Astrocyte of the hippocampus (primary cell): ENCODE measurements at places on chromosomes 5 and 9.

- no peak for DNase-seq
Observed at GRCh38 chr9:86039991-86040860, 59.1 kb downstream of the GOLM1 start.

DNA sequence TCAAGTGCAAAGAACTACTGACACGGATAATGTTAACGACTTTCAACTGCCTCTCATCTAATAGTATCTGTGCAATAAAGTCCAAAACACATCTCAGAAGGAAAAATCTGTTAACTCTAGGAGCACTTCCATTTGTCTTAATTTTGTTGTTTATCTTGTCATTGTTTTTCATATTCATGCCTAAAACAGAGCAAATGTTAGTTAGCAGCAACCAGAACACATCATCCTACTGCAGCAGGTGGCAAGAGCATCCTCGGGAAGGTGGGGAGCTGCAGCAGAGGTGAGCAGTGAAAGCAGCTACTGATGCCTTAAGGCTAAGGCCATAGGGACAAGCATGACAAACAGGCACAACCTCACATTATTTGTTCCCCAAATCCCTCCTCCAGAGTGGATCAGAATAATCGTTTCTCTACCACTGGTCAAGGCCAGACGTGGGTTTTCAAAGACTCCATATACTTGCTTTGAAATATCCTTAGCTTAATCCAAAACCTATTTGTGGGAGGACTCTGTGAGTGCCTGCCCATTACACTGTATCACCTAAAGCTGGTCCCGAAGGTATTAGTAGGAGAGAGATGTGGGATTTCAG lies 1.0 kb downstream of the HMGCS1 start:
- DNase-seq, result no peak

DNA sequence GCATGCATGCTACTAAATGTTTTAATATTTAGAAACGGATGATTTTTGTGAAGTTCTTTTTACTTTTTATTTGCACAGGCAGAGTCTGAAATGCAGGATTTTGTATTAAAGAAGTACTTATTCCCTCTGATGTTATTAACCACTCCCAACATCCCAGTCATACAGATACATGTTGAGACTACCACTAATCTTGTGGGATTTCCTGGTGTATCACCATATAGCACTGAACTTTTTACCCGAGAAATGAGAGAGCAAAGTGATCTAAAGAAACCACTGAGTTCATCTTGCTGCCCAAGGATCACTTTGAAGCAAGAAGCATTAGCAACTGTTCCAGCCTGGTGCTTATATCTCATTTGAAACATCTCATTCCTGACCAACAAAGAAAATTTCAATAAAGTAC lies 443.8 kb downstream of the BNC2 start:
- DNase-seq, result no peak

- no peak for DNase-seq
Observed at GRCh38 chr9:114965564-114965963, 35.2 kb upstream of the TNFSF8 start.

- no peak for DNase-seq
Observed at GRCh38 chr5:103525361-103525760, 37.2 kb downstream of the NUDT12 start.

GRCh38 chr9:112771359-112772214 lies 21.0 kb downstream of the SNX30 start:
- DNase-seq, result no peak
